GM13977 (cell line): ENCODE measurements at places on chromosomes 1 and 21.

GRCh38 chr1:236142253-236143103, at the start of gene GPR137B:
TSS of gene GPR137B (plus strand) at chr1:236142539. CDS start at chr1:236142623, 84 bp downstream.
- peak; percentile 95 for DNase-seq

DNA sequence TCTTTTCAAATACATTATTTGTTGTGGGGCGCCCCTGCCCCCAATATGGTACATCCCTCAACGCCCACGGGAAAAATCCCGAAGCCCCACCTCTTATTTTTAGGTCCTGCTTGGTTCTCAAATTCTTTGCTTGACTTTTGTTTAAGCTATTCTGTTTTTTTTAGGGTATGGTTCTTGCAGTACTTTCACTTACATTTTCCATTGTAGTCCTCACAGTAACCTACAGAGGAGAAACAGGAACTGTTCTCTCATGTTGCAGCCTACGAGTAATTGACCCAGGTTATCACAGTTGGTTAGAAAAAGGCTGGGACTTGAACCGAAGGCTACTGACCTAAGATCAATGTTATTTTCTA, 697 bp upstream of the C21orf91 start:
- peak; percentile 75 for DNase-seq

GRCh38 chr1:19910650-19911049, 12.8 kb downstream of the PLA2G2E start:
- DNase-seq, result no peak

- DNase-seq, result no peak
These were observed 14.1 kb upstream of the TRAPPC10 start for GRCh38 chr21:43997766-43998742.

DNA sequence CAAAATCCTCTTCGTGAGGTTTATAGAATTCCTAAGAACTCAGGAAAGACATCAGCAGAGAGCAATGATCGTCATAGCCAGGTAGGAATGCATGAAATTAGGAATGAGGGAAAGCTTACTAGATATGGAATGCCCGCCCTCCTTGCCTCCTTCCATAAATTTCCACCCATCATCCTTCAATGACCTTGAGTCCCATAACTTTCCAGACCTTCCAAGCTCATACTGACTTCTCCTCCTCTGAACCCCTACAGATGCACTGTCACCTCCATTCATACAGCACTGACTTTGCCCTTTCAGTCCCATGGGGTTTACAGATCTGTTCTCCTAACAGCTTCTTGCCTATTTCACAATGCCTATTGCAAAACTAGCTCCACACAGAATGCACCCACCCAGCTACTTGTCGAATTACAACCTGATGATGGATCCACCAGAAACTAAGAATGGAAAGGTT, 23.8 kb upstream of the PPP1R15B start:
- DNase-seq, result no peak

GRCh38 chr1:110130113-110130591, 17.9 kb downstream of the UBL4B start:
- no peak for DNase-seq

- DNase-seq, result no peak
These were observed 57.5 kb upstream of the PDC start for GRCh38 chr1:186518395-186518794.

DNA sequence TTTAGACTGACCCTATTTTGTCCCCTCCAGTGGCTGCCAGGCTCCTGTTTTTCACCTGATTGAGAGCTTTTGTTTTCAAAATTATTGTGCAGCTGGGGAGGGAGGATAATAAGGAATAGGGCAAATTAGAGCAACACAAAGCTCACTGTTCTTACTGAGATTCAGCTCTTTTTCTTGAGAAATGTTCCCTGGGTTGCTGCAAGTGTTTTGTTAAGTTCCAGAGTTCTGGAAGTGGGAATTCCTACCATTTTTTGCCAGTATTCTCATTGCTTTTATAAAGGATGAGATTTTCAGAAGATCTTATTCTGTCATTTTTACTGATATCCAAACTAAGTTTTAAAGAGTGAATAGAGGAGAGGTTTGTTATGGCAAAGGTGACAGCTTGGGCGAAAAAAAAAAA, 417.7 kb downstream of the SIPA1L2 start:
- DNase-seq, result no peak

DNA sequence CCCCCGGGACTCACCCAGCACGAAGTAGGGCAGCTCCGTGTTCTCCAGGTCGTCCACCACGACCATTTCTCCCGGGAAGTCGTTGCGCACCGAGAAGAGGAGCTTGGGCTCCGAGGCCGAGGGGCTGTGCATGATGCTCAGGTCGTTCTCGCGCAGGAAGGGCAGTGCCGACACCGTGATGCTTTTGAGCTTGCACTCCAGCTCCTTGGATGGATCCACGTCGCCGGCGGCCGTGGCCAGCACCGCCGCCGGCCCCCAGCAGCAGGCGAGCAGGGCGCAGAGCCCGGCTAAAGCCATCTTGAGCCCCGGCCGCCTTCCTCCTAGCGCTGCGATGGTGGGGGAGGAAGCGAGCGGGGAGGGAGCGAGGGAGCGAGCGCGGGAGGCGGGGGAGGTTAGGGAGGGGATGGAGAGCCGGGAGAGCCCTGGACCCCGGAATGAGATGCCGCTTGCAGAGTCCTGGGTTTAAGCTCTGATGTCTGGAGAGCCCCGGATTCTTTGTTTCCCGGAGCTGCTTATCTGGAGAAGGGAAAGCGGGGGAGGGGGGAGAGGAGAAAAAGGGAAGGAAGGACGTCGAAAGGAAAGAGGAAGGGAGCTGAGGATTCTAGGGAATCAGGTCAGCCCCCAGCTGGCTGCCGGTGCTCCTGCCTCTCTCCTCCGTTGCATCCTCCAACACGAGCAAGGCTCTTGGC, at the start of gene ASTN1:
Gene ASTN1, minus strand, starts transcription at position 333 of the 689 bp plus-strand sequence. Its CDS starts 36 bp downstream, at position 297.
- DNase-seq, result no peak

GRCh38 chr1:67586596-67586995, 98.4 kb upstream of the GADD45A start:
- no peak for DNase-seq

- DNase-seq, result no peak
These were observed 585.6 kb downstream of the PLPP3 start for GRCh38 chr1:55993646-55994318.

DNA sequence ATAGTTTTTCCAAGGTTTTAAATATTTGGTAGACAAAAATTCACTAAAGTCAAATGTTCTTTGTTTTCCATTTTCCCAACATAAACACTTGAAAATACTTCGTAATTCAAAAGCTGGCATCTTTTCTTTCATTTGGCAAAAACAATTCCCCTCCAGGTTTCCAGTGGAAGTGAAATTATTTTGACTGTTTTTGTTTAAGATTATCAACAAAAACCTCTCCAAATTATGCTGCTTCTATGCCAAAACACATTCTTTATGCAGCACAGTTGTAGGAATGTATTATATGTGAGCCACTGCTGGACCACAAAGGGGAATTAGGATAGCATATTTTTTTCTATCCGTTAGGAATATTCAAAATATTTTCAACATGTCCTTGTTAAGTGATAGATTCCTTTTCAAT, 44.1 kb downstream of the SLC5A9 start:
- DNase-seq, result no peak

DNA sequence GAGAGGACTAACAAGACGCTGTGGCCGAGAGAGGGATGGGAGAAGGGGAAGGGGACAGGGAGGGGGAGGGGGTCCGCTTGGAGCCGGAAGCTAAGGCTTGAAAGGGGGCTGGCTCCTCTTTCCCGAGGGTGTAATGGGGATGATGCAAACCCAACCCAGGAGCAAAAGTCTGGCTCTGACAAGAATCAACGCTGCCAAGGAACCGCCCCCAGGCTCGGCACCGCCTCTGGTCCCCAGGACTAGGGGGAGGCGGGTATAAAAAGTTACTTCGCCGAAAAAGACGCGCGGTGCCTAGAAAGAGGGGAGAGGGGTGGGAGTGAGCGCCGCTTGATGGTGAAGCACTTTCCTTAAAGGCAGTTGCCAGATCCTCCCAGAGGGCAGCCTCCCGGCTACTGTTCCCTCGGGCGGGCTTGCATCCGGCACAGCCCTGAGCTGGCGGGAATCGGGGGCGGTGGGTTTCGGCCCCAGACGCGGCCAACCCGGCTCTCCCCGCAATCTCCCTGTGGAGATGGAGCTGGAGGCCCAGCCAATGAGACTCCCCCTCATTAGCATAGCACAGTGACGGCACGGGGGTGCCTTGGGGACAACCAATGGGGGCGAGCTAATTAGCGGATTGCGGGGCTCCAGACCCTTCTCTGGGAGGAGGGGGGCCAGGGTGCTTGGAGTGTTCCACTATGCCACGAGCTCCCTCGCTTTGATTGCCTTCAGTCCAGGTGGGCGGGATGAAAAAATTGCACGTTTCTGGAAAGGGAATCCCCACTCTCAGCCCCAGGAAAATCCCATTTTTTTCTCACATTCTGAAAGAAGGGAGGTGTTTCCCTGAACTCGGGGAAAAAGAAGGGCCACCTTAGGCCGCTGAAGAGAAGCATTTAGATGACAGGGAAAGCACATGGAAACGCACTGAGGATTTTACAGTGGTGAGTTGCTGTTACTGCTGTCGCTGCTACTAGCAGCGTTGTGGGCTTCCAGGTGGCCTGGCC, at the start of gene KCNT2:
Gene KCNT2, minus strand, starts transcription at position 51 of the 980 bp plus-strand sequence. CDS start 131 bp downstream, outside the sequence.
- DNase-seq, result no peak

- DNase-seq, result peak; percentile 58
These were observed 9.2 kb downstream of the POU3F1 start for GRCh38 chr1:38037221-38037939.

DNA sequence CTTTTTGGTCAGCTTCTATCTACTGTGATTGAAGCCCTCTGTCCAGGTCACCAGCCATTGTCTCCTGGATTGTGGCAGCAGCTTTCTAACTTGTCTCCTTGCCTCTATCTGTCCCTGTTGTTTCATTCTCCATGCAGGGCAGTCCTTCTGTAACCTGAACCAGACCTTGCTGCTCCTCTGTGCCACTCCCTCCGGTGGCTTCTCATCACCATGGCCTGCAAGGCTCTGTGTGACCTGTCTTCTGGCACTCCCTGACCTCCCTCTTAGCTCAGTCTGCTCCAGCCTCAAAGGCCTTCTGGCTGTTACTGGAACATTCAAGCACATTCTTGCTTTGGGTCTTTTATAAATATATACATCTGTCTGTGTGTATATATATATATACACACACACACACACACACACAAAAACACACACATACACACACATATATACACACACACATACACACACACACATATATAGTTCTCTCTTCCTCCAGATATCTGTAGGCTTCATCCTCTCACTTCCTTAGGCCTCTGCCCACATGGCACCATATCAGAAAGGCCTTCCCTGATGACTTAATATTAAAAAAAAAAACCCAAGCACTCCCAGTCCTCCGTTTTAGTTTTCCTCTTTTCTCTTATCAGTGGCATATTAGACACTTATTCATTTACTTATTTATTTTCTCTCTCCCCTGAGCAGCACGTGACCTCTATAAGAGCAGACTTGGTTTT, 21.2 kb upstream of the JUN start:
- DNase-seq, result no peak

- no peak for DNase-seq
These were observed 7.0 kb downstream of the TCHH start for GRCh38 chr1:152107984-152108881.

GRCh38 chr1:97053268-97053667, 331.7 kb downstream of the PTBP2 start:
- DNase-seq, result no peak

DNA sequence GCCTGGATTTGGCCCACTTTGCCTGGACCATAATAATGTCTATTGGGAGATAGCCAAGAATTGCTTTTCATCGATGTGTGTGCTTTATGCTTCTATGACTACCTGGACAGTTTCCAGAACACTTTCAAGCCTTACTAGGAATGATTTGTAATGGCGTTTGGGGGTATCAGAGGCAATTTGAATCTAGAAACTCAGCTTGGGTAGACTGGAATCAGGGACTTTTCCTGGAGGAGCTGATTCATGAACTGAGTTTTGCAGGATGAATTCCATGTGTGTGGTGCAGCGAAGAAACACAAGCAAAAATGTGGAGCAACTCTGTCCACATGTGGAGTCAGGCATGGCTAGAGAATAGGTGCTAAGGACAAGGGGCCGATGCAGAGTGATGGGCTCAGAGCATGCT, 11.9 kb upstream of the TMEM61 start:
- no peak for DNase-seq

DNA sequence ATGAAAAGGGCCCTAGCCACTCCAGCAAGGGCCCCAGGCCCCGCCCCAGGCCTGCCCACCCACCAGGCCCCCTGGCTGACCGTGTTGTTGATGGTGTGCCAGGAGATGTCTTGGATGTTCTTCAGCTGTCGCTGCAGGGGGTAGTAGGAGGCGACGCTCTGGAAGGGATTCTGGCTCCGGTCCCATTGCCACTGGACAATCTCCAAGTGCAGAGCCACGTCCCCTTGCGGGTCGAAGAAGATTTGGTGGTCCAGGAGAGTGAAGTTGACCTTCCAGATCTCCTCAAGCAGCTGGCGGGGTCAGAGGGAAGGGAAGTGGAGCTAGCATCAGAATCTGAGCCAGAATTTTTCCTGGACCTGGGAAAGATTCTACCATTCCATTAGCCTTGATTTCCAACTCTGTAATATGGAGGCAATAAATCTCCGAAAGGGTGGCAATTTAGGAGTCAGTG, 10.2 kb downstream of the TAS1R2 start:
- no peak for DNase-seq

GRCh38 chr1:119675349-119676345, 27.6 kb upstream of the ZNF697 start:
- DNase-seq, result peak; percentile 77

- DNase-seq, result no peak
These were observed 12.1 kb downstream of the PEAR1 start for GRCh38 chr1:156905651-156906050.

DNA sequence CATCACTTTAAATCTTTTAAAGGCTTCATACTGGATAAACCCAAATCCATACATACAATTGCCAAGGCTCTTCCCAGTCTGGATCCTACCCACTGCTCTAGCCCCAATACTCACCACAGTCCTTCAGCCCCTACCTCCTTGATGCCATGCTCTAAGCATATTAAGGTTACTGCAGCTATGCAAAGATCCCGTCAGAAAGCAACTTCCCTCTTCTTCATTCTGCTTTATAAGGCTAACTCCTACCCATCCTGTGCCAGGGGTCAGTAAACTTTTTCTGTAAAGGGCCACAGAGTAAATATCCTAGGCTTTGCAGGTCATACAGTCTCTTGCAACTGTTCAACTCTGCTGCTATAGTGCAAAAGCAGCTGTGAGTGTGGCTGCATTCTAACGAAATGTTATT, 34.3 kb upstream of the MTF1 start:
- no peak for DNase-seq

DNA sequence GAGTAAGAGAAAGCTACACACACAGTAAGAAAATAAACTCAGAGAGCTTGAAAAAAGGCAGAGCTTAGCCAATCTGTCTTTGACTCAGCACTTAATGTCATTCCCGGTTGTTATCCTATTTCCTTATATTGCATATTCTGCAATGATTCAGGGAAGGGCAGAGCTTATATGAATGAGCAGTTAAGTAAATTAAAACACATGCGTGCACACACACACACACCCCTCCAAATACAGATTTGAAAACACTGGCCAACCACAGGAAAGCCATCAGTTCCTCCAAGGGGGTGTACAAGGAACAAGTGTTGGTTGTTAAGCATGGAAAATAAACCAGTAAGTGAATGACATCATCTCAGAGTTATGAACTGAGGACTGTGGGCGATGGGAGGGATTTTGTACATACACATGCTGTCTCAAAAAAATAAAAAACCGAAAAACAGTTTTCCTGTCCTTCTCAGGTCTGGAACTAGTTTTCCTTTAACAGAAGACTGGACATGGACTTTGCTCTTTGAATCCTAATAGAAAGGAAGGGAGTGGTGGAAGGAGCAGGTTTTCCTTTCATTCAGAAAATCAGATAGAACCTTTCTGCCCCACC, 1.0 kb downstream of the IQGAP3 start:
- DNase-seq, result no peak

- no peak for DNase-seq
These were observed 10.5 kb upstream of the OLIG1 start for GRCh38 chr21:33059380-33059841.
